ENCODE measurements at places on chromosomes 5 and 9.

DNA sequence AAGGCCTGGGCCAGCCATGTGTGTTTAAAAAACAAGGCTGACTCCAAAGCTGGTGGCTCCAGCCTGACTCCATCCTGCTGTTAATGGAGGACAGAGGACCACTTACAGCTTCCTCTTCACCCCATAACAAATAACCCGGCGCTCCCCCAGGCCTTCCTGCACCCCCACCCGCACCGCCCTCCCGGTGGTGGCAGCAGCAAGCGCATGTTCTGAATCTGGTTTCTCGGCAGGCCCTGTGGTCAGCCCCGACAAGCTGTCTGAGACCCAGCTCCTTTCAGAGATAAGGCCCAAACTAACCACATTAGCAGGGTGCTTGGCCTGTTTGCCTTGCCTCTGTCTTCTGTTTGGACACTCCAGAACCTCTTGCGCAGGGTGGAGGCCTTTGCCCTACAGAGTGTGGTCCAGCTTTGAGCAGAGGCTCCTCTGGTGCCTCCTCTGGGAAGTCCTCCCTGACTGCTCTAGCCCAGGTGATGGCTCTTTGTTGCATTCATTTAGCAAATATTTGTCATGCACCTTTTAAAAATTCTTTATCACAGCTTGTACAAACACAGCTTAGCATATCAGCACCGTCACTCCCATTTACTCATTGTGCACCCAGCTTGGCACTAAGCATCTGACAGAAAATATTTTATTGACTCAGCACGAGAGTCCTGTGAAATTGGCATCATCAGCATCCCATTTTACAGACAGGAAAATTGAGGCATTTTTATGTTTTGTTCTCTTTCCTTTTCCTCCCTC is 78.4 kb downstream of the NDFIP1 start:
- DNase-seq, result no peak

DNA sequence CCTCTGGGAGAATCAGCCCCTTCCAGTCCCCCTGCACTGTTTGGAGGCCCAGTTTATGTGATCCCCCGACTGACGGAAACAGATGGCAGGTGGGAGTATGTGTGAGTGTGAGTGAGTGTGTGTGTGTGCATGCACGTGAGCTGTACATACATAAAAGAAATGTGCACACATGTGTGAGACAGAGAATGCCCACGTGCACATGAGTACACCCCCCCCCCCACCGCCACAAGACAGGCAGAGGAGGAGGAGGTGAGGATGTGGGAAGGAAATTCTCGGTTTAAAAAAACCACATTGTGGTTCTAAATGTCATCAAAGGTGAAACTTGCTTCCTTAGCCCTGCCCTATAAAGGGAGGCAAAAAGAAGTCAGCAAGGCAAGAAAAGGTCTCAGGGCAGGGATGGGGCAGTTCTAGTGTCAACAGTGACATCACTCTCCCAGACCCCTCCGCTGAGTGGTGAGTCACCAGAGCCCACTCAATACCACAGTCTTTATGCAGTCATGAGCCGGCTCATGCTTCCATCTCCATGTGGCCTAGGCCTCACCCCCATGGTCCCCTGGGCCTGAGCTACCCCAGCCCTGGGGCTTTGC is 79.2 kb upstream of the HSPA9 start:
- DNase-seq, result peak; percentile 68

GRCh38 chr9:93543117-93543516 is 33.3 kb upstream of the PHF2 start:
- no peak for DNase-seq

GRCh38 chr5:59999056-59999455 is 105.5 kb upstream of the PDE4D start:
- no peak for DNase-seq

- DNase-seq, result no peak
These were observed 447.8 kb downstream of the ENC1 start for GRCh38 chr5:74192606-74193299.

GRCh38 chr5:173268750-173269432 is 33.9 kb upstream of the NKX2-5 start:
- DNase-seq, result no peak

GRCh38 chr5:170070556-170071412 is 34.9 kb upstream of the FOXI1 start:
- DNase-seq, result peak; percentile 2

- no peak for DNase-seq
These were observed 8.3 kb upstream of the CXXC5 start for GRCh38 chr5:139639619-139640380.

DNA sequence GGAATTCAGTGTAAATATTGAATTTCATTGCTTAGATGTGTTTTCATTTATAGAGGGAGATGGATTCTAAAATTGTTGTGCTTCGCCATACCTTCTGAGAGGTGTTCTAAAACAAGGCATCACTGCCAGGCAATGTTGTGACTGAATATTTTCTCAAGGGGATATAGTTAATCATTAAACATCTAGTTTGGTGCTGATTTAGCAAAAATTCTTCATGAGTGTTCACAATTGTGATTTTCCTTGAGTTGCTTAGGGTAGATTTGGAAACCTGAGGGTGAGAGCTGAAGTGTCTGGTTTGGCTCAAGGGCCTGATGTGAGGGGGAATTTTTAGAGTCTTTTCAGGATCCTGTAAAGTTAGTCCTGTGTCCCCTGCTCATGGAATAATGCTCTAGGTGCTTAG is 104.5 kb downstream of the MAT2B start:
- DNase-seq, result no peak

- no peak for DNase-seq
These were observed 70.3 kb downstream of the COL27A1 start for GRCh38 chr9:114225561-114226212.

GRCh38 chr5:133627180-133627579 is 14.8 kb upstream of the FSTL4 start:
- no peak for DNase-seq

DNA sequence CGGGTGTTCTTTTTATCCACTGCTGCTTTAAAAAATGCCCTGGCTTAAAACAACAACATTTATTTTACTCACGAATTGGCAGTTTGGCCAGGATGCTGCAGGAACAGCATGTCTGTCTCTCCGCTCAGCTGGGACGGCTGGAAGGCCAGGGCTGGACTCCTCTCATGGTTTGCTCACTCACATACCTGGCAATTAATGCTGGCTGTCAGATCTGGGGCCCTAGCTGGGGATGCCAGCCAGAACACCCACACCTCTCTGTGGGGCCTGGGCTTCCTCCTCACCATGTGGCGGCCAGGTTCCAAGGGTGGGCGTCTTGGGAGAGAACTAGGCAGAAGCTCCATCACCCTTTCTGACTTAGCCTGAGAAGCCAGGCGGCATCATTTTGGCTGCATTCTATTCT is 189.1 kb upstream of the IL12B start:
- DNase-seq, result no peak

DNA sequence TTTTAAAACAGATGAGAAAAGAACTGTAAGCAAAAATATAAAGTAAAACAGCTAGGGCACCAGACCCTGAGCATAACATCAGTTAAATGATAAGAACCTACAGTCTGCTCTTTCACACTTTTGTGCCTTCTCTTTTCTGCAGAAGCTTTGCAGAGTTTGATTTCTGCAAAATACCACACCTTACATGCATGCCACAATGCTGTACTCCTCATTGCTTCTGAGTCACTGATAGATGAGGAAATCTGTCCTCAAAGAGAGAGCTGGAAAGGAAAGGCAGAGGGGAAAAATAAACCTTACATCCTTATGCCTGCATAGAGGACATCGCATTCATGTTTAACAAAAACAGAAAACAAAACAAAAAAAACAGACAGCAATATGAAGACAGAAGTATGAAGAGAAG is 142.9 kb downstream of the ATPSCKMT start:
- no peak for DNase-seq

GRCh38 chr5:18091142-18091541 is 456.9 kb downstream of the TAF11L14 start:
- no peak for DNase-seq

Data from activated CD4-positive, alpha-beta T cell treated with anti-CD3 and anti-CD28 coated beads, Interleukin-2, amount 50 U/mL, for 1 hour (primary cell).